CD8-positive, alpha-beta T cell (primary cell): ENCODE measurements at places on chromosomes 5 and 9.
A peak's percentile ranks its signal among the peaks of the same experiment; 100 is the strongest.

- DNase-seq: no peak
Observed at GRCh38 chr5:5678909-5679308, 256.4 kb downstream of the ICE1 start.

DNA sequence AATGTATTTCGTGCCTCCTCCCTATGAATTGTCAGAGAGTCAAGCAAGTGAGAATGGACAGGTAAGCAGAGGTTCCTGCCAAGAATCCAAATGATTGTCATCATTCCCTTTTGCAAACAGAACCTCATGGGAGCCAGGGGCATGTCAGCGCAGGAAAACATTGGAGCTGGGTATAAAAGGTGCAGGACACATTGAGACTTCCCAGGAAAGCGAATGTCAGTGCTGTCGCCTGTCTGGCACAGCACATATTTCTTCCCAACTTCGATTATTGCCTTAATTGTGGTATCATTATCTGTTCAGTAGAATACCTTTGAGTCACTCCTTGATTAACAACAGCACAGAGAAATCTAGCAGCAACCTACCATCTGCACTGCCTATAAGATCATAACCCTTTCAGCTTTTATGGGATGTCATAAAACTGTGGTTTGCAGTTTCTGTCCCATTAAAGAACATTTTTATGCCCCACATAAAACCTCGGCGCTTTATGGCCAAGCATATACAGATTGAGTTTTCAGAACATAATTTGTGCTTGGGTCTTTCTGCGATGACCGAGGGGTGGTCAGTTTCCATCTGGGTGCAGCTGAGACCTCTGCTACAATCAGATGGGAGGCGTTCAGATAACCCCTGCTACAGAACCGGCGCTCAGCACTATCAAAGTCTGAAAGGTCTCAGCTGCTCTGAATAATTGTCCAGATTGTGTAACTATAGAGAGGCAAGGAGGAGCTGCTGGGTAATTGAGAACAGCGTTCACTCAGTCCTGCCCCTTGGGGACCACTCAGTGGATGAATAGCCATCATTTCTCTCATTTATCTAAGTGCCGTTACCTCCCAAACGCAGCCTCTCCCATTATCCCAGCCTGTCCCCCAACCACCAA lies 30.9 kb upstream of the WWC1 start:
- no peak for DNase-seq

- no peak for DNase-seq
Observed at GRCh38 chr9:131982671-131983239, 96.9 kb downstream of the MED27 start.

DNA sequence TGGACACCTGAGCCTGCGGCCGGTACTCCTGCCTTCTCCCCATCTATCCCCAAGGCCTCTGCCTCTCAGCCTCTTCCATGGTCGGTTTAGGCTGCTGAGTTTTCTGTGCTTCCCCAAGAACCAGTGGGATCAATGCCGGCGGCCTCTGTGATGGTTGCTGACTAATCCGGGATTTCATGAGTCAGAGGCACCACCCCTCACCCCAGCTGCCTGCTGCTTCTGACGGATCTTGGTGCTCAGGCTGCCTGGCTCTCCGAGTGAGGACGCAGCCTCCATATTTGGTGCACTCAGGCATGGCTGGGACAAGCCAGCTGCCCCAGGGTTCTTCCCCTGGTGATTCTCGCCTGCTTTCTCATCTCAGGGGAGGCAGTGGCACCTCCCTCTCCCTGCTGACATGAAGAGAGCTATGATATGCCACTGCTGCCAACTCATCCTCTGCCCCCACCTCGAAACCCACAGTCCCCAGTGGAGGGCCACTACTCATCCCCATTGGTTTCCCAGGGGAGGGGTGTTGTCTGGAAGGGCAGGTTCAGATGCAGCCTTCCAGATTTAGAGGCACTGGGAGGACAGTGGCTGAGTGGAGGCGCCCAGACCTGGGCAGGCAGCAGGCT lies 3.3 kb upstream of the MAN1B1 start:
- DNase-seq: no peak

GRCh38 chr9:69768101-69768500 lies 8.3 kb upstream of the PTAR1 start:
- DNase-seq: no peak

DNA sequence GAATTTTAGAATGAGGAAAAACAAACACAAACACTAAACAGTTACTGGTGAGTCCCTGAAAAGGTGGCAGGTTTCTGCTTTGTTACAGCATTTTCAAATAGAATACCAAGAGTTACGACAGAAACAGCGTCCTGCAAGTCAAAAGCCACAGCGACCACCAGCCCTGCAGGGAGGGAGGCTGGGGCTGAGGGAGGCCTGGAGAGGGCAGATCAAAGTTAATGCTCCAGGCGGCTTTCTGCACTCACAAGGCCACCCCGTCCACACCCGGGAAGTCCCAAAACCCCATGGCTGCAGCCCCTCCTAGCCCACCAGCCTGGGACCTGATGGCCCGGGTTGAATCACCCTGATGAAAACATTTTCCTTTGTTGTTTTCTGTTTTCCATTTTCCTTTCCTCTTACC lies 29.3 kb downstream of the COL23A1 start:
- DNase-seq: no peak

GRCh38 chr5:93990504-93991070 lies 249.2 kb upstream of the POU5F2 start:
- DNase-seq: no peak

GRCh38 chr5:50958852-50959457 lies 292.5 kb downstream of the PARP8 start:
- DNase-seq: no peak

- no peak for DNase-seq
Observed at GRCh38 chr5:16497546-16497945, 31.9 kb upstream of the ZNF622 start.

GRCh38 chr9:83027153-83027891 lies 35.6 kb downstream of the RASEF start:
- no peak for DNase-seq

DNA sequence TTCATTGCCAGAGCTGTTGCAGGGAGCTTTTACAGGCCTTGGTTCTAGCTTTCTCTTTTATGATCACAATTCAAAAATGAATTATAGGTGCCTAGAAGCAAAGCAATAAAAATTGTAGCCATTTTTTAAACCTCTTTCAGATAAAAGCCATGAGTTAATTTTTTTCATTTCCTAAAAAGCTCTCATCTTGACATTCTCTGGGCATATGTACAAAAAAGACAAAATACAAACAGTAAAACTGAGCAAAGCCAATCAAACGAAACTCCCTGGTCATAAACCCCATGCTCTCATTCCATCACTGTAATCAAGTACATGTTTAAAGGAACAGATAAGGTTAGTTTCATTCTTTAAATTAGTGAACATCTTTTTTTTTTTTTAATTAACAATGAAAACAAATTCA lies 101.9 kb downstream of the ERCC6L2 start:
- DNase-seq: no peak

- DNase-seq: no peak
Observed at GRCh38 chr5:173012882-173013281, 29.3 kb downstream of the ATP6V0E1 start.

GRCh38 chr9:92632641-92633040 lies 37.3 kb downstream of the IPPK start:
- DNase-seq: no peak

DNA sequence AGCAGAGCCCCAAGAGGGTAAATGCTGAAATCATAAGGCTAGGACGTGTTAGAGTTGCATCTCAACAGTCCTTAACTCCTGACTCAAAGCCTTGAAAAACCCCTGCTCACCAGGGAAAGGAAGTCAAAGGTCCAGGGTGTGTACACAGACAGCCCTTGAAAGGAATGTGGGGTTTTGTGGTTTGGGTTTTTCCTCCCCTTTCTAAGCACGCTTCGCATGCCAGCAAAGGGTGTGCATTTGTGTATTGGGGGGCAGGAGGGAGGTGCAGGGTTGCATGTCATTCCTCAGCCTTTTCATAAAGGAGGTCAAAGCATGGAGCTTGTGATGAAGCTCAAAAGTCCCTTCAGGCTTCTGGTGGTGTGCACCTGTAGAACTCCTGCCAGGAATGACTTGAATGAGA lies 17.3 kb upstream of the XPA start:
- DNase-seq: no peak

DNA sequence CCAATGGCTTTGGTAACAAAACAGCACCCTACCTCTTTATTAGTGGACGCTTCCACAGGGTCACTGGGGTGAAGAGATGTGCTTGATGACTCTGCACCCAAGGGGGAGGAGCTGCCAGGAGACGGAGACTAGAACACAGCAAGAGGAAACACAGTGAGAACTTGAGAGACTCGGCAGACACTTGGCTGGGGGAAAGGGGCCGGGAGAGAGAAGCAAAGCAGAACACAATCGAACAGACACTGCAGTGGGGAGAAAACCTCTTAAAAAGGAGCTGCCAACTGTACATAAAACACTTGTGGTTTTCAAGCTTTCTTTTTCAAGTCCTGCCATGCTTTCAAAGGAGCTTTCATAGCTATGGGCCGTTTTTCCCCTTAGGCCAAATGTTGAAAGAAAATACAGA lies 151.0 kb downstream of the ENTREP1 start:
- peak; percentile 54 for DNase-seq

GRCh38 chr5:68345582-68345981 lies 130.0 kb downstream of the PIK3R1 start:
- DNase-seq: no peak

DNA sequence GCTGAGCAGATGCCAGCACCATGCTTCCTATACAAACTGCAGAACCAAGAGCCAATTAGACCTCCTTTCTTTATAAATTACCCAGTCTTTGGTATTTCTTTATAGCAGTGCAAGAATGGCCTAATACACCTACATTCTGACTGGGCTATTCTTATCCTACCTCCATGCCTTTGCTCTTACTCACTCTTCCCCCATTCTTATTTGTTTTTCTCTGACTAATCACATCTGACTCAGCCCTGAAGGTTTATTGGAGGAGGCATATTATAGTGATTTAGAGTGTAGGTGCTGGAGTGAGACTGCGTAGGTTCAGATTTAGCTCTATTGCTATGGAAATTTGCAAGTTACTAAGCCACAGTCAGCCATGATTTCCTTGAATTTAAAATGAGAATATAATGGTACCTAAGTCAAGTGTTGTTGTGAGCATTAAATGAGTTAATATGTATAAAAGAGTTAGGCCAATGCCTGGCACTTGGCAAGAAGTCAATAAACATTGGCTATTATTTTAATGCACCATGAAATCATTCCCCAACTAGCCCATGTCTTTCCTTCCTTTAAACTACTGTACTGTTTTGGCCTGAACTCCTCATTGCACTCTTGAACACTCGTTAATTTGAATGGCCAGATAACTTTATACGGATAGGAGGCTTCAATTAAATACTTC lies 531.2 kb upstream of the ZNF608 start:
- no peak for DNase-seq

- DNase-seq: no peak
Observed at GRCh38 chr5:177077335-177077734, 9.4 kb upstream of the FGFR4 start.

- no peak for DNase-seq
Observed at GRCh38 chr9:68482548-68482947, 58.1 kb downstream of the TMEM252 start.

DNA sequence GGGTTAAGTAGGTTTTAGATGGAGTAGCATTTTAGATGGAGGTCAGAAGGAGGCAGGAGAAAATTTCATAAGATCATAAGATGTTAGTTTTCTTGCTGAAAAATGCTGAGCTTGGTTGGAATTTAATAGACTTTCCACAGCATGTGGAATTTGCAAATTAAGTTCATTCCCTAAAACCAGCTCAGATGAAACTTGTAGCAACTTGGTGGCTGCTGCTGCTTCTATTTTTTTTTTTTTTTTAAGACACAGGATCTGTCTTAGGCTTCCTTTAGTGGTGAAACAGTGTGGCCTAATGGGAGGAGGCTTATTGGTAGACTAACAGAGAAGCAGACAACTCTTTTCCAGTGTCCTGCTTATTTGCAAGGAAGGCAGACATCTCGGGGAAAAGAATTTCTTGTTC lies 154.5 kb downstream of the AOPEP start:
- no peak for DNase-seq

- DNase-seq: no peak
Observed at GRCh38 chr9:31556667-31557463, 827.6 kb upstream of the ACO1 start.

DNA sequence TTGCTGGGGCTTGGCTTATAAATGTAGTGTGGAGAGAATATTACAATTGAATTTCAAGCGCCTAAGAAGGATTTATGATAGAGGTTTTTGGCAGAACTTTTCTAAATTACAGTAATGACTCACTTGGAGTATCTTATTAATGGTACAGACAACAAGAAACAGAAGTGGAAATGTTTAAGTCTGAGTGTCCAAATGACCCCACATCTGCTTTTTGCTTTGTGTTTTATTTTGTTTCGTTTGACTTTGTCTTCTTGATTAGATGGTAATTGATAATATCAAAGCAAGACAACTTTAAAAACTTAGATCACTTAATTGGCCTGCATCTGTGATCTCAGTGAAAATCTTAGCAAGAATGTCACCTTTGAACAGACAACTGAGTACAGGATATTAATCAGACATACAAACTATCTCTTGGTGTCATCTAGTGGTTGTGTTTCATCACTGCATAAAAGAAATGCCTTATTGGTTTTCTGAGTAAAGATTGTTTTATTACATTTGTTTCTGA lies 577.4 kb downstream of the ISL1 start:
- no peak for DNase-seq

DNA sequence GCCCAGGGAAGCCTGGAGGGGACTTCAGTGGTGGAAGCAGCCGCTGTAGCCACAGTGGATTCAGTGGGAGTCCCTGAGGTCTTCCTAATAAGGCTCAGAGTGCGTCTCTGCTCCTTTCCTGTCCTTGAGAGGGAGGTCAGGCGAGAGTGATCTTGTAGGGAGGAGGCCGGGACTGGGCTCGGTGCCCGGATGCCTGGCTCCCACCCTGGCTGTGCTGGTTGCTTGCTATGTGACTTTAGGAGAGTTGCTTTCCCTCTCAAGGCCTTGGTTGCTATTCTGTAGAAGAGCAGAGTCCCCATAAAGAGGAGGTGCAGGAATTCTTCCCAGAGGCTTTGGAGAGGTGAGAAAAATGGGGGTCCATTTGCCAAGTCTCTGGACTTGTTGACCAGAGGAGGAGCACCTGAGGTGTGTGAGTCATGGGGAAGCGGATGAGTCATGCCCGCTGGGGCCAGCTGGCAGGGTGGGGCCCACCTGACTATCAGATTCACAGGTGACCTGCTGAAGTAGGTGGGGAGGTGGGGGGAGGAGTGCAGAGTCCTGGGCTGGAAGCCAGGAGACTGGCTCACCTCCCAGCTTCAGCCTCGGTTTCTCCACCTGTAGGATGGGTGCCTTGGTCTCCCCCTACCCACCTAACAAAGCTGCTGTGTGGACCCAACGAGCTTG lies 13.8 kb downstream of the GSN start:
- DNase-seq: no peak

DNA sequence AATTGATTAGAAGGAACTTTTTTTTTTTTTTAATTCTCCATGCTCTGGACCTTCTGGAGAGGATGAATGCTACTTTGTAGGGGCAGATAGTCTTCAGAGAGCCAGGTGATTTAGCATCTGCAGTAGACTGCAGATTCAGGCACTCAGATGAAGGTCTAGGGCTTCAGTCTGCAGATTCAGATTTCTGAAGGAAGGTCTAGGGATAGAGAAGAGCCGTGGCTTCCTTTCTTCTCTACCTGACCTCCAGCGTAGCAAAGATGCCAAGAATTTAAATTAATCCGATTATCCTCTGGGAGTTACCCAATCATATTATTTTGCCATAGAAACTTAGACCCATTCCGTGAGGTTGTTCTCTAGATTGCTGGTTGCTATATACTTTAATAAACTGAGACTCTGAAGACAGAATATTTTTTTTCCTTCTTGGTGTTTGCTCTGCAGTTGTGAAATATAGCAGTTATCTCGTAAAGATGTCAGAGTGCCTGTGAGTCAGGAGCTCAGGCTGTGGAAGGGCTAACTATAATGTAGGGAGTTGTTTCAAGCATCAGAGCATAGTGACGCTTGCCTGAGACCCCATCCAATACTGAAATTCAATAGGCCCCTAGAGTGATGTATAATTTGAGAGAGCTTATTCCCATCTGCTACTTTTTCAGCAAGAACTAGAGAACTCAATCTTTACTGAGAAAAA lies 132.7 kb upstream of the SLC12A2 start:
- DNase-seq: no peak
